Neural progenitor cell (in vitro differentiated cells): ENCODE measurements at places on chromosomes 2 and 18. TPM values are rescaled to one million over a fixed set of nuclear protein-coding genes. Genes with fewer than 3 reads are reported as not detected.

GRCh38 chr2:181170256-181170655 is 189.9 kb downstream of the UBE2E3 start:
- no peak for DNase-seq

DNA sequence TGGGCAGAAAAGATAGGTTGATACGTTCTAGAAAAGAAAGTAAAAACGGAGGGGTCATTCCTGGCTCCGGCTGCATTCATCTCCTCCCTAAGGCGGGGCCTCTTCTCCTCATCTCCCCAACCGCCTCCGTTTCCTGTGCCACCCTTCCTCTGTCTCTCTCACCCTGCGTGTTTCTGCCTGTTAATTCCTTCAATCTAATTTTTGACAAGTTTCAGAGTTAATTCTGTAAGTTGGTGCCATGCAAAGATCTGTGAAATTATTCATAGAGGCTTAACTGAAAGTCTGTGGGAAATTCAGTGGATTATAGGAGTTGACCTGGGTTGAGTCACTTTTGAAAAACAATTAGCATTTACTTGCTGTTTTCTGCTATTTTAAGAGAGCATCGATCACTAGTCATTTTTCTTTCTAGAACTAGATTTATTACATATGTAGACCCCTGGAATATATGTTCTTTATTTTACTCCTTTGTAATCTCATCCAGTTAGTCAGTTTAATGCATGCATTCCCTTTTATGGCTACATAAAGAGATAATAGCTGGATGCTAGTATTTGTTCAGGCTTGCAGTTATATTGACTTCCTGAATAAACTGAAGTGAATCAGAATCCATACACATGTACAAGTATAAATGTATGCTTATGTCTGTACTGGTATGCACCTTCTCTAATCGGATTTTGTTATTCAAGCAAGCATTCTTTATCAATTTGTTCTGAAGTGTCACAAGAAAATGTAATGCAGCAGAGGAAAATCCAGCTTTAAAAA is 91.1 kb downstream of the EML6 start:
- no peak for DNase-seq

GRCh38 chr2:26692897-26693849 is 651 bp downstream of the KCNK3 start:
- peak; percentile 37 for DNase-seq

RALBP1 gene
- total RNA-seq = 61.5 and 84.7 TPM in 2 replicates

DNA sequence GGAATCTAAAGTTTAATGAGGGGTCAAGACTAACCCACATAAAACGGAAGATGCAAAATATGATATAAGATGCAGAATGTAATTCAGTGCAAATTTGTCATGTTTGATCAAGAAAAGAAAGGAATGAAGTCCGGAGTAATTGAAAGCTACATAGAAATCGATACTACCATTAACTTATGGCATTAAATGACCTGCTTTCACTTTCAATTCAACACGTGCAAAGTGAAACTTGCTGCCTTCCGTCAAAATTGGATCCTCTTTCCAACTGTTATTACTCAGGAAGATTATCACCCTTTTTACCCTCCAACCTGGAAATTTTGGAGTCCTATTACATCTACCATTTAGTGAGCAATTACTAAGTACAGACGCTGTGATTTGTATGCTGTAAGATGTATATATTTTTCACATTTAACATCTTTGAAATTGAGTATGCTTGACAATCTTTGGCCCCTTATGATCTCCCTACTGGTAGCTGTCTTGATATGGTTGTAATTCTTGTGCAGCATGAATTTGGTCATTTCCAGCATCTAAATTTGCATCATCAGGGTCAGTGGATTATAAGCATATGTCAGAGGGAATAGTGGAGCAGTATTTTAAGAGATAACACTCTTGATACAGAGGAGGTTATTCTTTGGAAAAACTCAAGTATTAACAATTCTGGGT is 18.6 kb downstream of the UNC80 start:
- DNase-seq = no peak

FBXO36 gene
- 9.5 and 13.1 TPM in 2 replicates for total RNA-seq

TMEM169 gene
- total RNA-seq = 17.9 and 19.6 TPM in 2 replicates

CCBE1 gene
- 2.9 and 6.4 TPM in 2 replicates for total RNA-seq

DNA sequence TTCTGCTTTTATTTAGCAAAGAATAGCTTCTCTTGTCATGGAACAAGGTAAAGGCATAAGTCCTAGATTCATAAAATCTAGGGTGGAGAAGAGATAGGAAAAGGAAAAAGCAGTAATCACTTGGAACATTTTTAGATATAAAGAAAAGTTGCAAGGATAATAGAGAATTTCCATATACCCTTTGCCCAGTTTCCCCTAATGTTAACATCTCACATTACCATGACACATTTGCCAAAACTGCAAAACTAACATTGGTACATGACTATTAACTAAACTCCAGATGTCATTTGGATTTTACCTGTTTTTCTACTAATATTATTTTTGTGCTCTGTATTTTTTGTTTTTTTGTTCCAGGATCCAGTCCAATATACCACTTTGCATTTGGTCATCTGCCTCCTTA is 265.1 kb downstream of the ETAA1 start:
- no peak for DNase-seq

DNA sequence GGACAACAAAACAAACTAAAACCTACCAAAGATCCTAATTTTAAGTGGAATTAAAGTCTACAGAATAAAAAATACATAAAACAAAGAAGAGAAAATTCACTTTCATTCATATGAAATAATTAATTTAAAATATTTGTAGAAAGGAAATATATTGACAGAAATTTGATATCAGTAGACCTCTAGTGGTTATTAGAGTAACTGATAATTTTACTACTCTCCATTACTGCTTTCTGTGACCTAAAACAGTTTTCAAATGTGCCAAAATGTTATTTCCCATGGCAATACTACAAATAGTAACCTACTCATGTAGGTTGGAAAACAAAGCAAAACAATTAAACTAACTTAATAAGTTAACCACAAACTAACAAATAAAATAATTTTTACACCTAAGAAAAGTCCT is 147.1 kb downstream of the NOL4 start:
- DNase-seq = no peak

- DNase-seq = no peak
Measured at GRCh38 chr2:234864506-234864905, 87.3 kb upstream of the SH3BP4 start.

DNA sequence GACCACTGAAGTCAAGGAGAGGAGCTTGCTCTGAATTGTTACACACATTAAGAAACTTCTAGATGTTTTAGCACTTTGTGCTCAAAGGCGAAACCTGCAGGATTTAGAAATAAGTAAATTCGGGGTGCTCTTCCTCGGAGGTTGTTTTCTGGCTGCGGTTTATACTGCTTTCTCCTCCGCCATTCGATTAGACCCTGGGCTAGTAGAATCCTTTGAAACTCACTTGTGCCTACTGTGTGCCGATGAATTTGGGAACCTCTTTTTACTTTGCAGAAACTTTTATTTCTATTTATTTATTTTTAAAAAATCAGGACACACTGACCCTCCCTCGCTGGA is 3.5 kb downstream of the MEIS1 start:
- DNase-seq = no peak

TUBA3E gene
- total RNA-seq = not detected in 2 replicates

DNA sequence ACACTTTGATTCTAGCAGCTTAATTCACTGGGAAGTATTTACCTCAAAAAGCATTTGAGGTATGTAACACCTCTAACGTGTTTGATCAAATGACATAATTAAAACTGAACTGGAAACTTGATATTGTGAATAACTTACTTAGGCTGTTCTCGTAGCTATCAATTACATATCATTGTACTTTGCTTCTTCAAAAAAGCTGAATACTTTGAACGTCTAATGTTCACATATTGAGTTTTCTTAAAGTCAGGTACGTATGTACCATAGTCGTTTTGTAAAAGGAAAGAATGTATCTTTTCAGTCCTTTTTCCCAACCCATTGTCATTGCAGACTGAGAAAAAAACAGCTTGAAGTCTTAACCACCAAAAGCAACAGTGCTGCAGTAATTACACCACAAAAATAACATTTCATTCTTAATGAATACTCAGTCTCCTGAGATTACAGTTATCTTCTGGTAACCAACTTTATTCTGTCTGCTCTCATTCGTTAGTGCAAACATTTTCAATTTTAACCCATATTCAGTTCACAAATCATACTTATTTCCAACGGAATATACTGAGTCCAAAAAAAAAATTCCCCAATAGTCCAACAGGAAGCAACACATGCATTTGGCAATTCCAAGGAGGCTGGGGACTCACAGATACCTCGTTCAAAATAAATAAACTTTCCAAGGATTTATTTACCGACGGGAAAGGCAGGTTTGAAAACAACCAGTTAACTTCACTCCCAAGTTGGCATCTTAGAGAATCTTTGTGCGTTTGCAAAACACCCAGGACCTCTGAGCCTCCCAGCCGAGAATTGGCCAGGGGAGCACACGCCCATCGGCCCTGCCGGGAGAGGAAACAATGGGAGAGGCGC is 1.1 kb downstream of the CHN1 start:
- DNase-seq = peak; percentile 74

DNA sequence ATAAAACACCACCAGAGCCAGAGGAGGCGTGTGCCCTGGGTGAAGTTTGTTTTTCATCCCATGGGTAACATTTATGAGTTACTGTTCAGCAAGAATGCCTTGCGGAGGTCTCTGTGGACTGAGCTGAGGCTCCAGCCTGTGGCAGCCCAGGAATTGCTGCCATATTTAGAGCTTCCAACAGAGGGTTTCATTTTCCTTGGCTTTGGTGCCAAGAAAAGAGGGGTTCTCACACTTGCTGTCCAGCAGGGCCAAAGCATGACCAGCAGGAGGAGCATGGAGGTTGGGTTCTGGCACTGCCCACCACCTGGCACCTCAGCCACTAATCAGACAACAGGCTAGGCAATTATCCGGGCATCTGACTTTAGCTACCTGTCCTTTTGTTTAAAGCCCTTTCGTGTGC is 36.7 kb downstream of the EPAS1 start:
- DNase-seq = no peak

DNA sequence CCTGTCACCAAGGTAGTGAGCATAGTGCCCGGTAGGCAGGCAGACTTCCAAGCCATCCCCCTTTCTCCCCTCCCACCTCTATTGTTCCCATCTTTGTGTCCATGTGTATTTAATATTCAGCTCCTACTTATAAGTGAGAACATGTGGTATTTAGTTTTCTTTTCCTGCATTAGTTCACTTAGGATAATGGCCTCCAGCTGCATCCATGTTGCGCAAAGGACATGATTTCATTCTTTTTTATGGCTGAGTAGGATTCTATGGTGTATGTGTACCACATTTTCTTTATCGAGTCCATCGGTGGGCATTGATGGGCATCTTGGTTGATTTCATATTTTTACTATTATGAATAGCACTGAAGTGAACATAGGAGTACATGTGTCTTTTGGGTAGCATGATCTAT is 35.3 kb downstream of the MMADHC start:
- DNase-seq = no peak

DNA sequence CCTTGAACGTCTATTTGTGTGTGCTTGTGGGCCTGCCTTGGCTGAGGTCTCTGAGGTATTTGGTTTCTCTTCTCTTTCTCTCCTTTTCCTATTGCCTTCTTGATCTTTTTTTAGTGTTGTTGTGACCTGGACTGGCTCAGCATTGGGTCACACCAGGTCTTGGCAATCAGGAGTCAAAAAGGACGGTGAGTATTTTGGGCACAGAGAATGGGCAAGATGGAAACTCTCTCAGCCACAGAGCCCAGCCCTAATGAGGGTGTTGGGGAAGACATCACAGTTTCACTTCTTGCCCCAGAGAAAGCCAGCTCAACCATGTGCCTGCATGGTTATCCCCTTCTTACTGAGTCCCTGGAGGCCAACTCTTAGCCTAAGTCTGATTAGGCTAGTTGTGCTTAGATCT is 13.7 kb upstream of the INO80C start:
- no peak for DNase-seq

DTNA gene
- total RNA-seq = 10.0 and 15.0 TPM in 2 replicates

DNA sequence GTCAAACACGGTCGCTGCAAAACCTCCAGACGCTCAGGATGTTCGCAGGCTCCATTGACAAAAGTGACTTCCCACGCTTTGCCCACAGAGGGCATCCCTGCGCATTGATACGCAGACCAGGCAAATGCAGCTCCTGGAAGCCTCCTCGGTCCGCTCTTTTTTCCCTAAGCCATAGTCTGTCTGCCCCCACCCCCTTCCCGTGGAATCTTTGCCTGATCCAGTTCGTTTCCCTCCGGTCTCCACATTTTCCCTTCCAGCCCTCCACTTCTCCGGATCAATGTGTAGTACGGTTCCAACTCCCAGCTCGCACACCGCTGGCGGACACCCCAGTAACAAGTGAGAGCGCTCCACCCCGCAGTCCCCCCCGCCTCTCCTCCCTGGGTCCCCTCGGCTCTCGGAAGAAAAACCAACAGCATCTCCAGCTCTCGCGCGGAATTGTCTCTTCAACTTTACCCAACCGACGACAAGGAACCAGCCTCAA is at the start of gene DCC:
DCC (plus strand) TSS at position 307 of the 481 bp plus-strand sequence. CDS start 591 bp downstream, outside the sequence.
- DNase-seq = peak; percentile 87

DNA sequence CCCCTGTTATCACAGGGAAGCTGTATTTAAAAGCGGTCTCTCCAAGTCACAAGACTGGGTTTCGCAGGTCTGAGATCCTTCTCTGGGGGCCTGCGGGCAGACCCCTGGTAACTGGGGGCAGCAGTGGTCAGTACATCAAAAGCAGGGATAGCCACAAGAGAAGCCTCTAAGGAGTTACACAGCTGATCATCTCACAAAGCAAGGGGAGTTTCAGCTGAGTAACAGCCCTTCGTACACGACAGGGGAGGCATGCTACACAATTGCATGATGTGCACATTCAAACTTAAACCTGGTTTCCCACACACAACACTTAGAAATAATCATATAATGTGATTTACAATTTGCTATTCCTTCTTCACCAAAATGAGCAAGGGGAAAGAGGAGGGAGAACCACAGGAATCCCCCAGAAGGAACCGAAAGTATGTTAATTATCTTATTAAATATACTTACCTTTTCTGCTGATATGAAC is 87.5 kb downstream of the TMEM131 start:
- DNase-seq = no peak

DNA sequence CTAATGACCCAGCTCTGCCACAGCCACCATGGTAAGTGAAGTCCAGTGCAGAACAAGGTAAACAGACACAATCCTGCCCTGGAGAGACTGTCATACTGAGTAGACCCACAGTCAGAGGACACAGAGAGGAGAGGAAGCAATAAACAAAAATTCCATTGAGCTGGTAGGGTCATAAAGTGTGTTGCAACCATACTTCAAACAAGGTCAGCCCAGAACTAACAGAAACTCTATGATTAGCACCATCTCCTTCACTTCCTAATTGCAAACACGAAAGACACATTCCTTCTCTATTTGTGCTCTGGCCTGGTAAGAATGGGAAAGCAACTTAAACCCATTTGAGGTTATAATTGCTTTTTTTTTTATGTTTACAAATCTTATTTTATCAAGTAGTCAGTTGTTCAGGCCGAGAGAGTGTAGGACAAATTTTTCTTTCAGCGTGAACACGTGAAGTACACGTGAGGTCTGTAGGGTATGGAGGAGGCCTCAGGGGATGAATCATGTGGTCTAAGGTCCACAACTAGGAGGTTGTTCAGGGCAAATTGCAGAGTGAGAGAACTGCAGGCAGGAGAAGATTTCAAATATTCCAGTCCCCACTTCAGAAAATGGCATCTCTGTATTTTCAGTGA is 71.4 kb upstream of the GLS start:
- DNase-seq = no peak

SERPINB11 gene
- not detected in 2 replicates for total RNA-seq

SPOPL gene
- 13.3 and 19.8 TPM in 2 replicates for total RNA-seq
